ENCODE measurements at places on chromosomes 16 and 17. TPM values are rescaled to one million over a fixed set of nuclear protein-coding genes. Genes with fewer than 3 reads are reported as not detected.

GRCh38 chr17:27489045-27489715, 32.9 kb downstream of the KSR1 start:
- DNase-seq: no peak

- no peak for DNase-seq
These were observed 60.2 kb downstream of the EMP2 start for GRCh38 chr16:10519929-10520868.

DNA sequence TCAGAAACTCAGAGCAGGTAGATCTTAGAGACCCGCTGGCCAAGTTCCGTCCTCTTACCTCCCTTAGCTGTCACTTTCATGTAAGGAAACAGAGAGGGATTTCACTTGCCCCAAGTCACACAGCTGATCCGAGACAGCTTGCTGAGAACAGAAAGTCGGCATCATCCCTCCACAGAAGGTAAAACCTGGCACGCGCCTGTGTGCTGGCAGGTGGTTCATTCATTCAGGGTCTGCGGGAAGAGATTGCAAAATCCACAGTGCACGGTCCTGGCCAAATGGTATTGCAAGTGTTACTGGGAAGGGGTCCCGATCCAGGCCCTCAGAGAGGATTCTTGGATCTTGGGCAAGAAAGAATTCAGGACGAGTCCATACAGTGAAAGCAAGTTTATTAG, 139.4 kb upstream of the RPH3AL start:
- DNase-seq: no peak

The ERN2 gene
- total RNA-seq: 2.0 TPM

GRCh38 chr17:48236681-48237134, 129.1 kb downstream of the SNX11 start:
- DNase-seq: no peak

- no peak for DNase-seq
These were observed at the start of gene MT1G for GRCh38 chr16:56667581-56668571. Gene MT1G (minus strand): TSS chr16:56668065. CDS start chr16:56667993, 72 bp downstream.

GRCh38 chr17:6831661-6832263, at the start of gene TEKT1:
Gene TEKT1 (minus strand): TSS chr17:6831729. CDS start chr17:6830376, 1,353 bp downstream.
- peak; percentile 51 for DNase-seq

DNA sequence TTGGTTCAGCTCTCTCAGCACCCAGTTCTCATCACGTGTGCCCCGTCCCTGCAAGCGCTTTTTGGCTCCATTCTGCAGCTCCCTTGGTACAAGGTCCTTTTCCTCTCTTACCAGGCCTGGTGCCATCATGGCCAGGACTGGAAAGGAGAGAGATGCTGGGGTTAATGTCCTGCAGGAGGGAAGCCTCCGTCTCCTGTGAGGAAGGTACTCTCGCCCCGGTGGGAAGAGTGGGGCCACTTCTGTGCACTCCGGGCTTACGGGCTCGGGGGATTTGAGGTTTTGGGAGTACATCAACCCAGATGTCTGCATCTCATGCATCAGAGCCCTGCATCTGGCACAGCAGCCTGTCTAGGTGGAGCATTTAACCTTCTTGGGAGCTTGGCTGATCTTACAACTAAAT, 10.1 kb downstream of the CTRB2 start:
- no peak for DNase-seq

DNA sequence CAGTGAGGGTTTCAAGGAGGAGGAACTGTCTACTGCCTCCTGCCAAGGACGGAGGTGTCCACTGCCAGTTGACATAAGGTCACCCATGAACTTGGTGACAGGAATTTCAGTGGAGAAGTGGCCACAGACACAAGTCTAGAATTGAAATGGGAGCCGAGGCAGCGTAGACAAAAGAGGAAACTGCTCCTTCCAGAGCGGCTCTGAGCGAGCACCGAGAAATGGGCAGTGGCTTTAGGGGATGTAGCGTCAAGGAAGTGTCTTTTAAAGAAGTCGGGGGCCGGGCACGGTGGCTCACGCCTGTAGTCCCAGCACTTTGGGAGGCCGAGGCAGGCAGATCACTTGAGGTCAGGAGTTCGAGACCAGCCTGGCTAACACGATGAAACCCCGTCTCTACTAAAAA, 3.1 kb upstream of the SERPINF1 start:
- no peak for DNase-seq

GRCh38 chr16:48597563-48598387, 12.2 kb downstream of the N4BP1 start:
- DNase-seq: no peak

The FAM171A2 gene
- total RNA-seq: 5.7 TPM

GRCh38 chr16:64240586-64240985, 881.3 kb downstream of the CDH11 start:
- no peak for DNase-seq

DNA sequence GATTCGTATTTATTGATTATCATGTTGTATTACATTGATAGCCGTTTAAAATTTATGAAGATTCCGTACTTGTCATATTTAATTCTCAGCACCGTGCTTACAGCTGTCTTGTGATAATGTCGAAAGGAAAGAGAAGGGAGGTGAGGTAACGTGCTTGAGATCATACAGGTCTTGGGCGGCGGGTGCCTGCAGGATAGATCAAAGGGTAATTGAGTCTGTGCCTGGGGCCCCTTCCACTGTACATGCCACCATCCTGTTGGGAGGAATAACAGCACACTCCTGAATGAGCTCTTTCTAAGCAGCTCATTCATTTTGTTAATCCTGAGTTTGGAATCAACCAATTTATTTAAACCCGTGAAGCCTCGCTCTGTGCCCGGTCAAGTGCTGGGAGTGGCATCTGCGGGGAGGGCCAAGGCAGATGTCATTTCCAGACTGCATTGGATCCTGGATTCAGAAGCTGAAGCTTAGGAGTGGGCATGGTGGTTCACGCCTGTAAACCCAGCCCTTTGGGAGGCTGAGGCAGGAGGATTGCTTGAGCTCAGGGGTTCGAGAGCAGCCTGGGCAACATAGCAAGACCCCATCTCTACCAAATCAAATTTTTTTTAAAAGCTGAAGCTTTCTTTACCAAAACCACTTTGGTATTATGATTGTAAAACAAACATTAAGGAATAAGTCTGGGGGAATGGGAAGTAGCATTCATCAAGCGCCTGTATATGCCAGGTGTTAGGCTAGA, 25.8 kb downstream of the WWOX start:
- no peak for DNase-seq

DNA sequence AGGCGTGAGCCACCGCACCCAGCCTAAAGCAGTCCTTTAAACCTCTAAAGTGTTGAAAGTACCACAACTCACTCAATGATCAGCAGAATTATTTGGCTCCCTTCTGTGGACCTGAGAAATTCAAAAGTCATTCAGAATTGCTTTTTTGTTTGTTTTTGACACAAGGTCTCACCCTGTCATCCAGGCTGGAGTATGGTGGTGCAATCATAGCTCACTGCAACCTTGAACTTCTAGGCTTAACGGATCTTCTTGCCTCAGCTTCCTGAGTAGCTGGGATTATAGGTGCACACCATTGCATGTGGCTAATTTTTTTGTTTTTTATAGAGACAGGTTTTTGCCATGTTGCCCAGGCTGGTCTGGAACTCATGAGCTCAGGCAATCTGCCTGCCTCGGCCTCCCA, 44.3 kb downstream of the TRAF4 start:
- DNase-seq: no peak

The PRR15L gene
- 3.4 TPM for total RNA-seq

DNA sequence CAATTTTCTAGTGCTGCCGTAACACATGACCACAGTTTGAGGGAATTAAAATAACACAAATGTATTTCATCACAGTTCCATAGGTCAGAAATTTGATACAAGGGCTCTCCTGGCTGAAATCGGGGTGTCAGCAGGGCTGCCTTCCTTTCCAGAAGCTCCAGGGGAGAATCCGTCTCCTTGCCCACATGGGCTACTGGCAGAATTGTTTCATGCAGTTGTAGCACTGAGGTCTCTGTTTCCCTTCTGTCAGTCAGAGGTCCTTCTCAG, 20.5 kb downstream of the EIF4A3 start:
- DNase-seq: no peak

GRCh38 chr16:64974381-64974780, 147.5 kb downstream of the CDH11 start:
- no peak for DNase-seq

DNA sequence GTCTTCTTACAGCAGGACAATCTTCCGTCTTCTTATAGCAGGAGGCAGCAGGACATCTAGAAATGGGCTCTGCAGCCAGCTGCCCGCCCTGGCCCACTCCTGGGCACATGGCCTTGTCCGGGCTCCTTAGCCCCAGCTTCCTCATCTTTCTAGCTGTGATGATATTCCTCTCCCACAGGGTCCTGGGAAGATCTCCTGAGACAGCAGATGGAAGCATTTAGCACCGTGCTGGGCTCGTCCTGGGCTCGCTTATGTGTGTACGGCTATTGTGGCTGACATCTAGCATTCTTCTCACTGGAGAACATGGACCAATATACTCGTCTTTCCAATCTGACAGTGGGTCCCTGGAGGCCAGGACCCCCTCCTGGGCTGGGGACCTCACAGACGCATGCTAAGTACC, 48.5 kb downstream of the TIMM22 start:
- DNase-seq: no peak

DNA sequence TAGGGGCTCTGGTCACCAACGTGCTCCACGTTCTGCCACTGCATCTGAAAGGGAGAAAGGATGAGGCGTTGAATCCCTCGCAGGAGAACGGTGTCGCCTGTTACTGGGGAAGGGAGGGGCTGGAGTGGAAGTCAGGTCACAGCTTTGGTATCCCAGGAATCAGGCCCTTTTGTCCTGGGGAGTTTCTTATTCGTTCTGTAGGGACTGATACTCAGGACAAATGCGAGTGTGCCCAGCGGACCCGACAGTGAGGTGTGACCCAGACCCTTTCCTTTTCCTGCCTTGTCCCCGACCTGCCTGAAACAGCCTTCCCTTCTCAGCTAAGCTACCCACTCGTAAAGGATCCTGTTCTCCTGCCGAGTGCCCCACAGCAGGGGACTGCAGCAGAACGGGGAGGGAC, 177.5 kb downstream of the VPS53 start:
- no peak for DNase-seq

The GRAPL gene
- 2.6 TPM for total RNA-seq

- DNase-seq: no peak
These were observed 1.1 kb upstream of the NHLRC4 start for GRCh38 chr16:565419-566330.

DNA sequence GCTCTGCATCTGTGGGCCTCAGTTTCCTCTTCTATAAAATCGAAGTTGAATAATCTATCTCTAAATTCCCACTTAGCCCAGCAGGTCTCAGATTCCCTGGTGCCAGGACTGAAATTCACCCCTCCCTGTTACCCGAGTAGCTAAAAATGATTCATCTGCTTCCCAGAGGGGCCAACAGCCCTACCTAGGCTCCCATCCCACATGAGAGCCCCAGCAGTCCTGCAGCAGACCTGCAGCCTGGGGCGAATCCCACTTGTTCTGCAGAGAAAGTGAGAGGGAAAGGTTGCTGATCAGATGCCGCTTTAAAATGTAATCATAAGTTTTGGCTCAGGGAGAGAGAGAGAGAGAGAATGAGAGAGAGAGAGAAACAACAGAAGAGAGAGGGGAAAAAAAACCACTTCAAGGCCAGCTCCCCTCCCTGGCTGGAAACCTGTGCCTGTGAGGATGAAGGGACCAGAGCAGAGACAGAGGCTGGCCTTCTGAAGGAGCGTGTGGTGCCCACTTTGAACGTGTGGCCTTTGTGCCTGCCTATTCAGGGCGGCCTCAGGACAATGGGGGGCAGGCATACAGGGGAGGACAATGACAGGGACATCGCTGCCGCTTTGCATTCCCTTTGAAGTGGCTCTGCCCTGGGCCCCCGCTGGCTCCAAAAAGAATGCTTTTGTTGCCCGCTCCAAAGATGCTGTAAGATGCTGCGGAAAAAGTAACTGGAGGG, 85.2 kb upstream of the NKD1 start:
- no peak for DNase-seq

The CHP2 gene
- 3.0 TPM for total RNA-seq

GRCh38 chr17:83161298-83162034, 82.1 kb downstream of the METRNL start:
- no peak for DNase-seq

The CEP295NL gene
- total RNA-seq: 4.8 TPM

- DNase-seq: no peak
These were observed 38.9 kb downstream of the SHCBP1 start for GRCh38 chr16:46582313-46582712.

The CCL1 gene
- total RNA-seq: not detected

DNA sequence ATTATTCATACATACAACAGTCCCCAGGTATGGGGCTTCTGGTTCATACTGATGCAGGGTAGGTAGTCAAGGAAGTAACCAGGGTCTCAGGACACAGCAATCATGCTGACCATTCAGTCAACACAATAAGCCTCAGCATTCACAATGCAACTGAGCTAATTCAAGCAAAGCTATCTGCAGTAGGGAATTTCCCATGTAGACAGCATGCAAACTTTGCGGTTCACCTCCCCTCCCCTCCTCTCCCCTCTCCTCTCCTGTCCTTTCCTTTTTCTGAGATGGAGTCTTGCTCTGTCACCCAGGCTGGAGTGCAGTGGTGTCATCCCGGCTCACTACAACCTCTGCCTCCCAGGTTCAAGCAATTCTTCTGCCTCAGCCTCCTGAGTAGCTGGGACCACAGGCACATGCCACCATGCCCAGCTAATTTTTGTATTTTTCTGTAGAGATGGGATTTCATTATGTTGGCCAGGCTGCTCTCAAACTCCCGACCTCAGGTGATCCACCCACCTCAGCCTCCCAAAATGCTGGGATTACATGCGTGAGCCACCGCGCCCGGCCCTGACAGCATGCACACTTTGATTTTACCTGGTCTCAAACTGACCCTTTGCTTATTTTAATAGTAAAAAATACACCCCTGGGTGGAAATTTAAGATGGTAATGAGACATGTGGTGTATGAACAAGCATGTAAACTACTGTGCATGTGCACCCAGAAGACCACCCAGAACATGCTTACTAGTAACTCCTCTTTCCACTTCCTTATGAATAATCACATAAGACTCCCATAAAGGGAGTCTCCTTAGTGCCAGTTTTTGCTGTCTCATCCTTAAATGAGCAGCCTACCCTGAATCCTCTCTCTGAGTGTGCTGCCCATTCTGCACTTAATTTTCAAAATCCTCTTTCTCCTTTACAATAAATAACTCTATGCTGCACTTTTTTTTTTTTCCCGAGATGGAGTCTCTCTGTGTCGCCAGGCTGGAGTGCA, 9.3 kb upstream of the RNF135 start:
- DNase-seq: no peak

DNA sequence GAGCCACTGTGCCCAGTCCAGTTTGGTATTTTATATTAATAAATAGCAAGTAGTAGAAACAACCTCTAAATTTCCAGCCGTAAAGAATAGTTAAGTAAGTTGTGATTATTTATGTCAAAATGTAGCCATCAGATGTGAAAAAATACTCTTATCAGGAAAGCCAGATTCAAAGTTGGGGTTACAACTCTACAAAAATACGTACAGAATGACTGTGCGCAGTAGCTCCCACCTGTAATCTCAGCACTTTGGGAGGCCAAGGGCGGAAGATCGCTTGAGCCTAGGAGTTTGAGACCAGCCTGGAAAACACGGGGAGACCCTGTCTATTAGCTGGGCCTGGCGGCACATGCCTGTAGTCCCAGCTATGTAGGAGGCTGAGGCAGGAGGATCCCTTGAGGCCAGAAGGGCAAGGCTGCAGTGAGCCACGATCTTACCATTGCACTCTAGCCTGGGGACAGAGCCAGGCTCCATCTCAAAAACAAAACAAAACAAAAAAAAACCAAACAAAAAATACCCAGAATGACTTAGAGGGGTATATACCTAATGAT, 1.7 kb downstream of the PDP2 start:
- DNase-seq: no peak

GRCh38 chr16:67927131-67927941, 4.3 kb downstream of the CTRL start:
- DNase-seq: no peak
